ENCODE measurements at places on chromosomes 2 and 18. TPM values are rescaled to one million over a fixed set of nuclear protein-coding genes. Genes with fewer than 3 reads are reported as not detected.

DNA sequence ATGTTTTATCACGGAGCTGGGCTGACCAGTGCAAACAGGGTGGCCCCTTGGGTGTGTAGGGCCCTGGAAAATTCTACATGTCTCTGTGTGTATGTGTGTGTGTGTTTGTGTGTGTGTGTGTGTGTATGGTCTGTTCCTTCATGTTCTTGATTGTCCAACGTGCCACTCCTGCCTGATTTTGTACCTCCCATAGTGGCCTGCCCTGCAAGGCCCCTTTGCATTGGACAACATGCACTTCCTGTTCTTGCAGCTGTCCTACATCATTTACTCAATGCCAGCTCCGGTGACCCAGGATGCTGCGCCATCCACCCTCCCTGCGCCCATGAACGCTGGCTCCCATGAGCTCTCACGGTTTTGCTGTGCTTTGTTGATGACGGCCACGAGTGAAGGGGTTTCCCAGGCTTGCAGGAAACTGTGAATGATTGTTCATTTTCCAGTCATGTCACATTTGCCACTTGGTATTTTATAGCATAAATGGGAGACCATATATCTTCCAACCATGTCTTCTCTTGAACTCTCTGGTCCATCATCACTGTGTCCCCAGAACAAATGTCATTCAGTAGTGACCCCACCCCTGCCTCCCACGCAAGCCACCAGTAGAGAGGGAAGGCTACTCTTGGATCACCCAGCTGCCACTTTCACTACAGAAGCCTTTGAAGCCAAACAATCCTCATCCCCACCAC lies 69.7 kb upstream of the NCK2 start:
- no peak overlapping the region for H3K27ac ChIP-seq
- H3K4me1 ChIP-seq, result peaks cover 16% of the 10 kb centered on the region
- H3K27me3 ChIP-seq, result no peaks in the 10 kb centered on the region
- peak; percentile 18 for DNase-seq

DNA sequence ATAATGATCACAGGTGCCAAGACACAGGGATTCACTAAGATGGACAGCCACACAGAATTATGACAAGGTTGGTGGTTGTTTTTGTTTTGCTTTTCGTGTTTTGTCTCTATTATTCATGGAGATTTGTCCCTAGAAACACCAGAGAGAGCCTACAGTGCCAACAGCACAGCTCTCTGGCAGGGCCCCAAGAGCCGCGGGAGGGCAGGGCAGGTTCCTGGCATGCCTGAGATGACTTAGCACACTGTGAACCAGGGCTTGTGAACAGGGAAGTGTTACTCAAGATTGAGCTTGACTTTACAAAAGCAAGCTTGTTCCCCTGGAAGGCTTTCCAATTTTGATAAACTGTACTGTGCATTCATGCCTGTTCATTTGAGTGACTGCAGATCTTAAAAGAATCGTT lies 437.4 kb upstream of the SALL3 start:
- H3K4me3 ChIP-seq, result no peak overlapping the region
- DNase-seq, result no peak
- no peaks in the 10 kb centered on the region for H3K36me3 ChIP-seq

DNA sequence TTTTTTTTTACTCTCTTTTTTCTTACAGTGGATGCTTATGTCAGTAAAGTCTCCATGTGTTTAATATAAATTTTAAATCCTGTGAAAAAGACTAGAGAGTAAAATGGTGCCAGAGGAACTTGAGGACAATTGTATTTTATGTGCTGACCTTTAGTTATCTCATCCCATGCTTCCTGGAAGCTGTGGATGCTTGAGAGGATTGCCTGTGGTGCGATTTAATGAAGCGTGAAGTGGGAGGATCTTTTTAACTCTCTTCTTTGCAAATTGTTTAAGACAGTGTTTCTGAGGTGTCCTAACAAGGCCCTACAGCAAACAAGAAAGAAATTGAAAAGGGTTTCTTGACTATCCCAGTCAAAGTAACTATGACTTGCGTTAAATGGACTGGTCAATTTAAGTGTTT lies 84.2 kb downstream of the DTNA start:
- H3K27me3 ChIP-seq, result no peaks in the 10 kb centered on the region
- no peaks in the 10 kb centered on the region for H3K36me3 ChIP-seq
- H3K4me1 ChIP-seq, result no peaks in the 10 kb centered on the region
- no peak overlapping the region for H3K27ac ChIP-seq

DNA sequence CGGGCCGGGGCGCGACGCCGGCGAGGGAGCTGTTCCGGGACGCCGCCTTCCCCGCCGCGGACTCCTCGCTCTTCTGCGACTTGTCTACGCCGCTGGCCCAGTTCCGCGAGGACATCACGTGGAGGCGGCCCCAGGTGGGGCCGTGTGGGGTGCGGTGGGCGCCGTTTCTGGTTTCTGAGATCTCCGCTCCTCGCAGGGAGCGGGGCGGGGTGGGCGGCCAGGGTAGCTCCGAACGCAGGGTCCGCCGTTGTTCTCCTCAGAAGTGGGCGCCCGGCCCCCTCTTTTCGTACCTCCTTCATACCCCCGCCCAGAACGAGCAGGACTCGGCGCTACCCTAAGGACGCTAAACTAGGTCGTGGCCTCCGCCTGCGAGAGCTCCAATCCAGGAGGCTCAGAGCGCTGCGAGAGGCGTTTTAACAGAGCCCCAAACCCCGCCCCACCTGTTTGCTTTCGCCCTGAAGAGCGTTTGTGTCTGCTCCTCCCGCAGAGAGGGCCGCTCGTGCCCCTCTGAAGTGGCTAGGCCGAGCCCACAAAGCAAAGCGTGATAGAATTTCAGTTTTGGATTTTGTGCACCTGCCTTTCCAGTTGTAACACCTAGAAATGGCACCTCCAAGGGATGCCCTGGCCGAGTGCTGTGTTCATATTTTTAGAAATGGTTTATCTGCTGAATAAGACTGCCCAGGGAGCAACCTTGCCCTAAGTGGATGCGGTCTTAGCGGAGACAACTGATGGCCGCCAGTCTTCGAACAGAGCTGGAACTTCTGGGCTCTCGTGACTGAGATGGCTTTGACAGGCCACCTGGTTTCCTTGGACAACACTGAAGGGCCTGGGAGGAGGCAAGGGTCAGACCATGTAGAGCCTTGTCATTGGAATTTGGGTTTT lies 626 bp downstream of the CAPN10 start:
- peaks cover 25% of the 10 kb centered on the region for H3K36me3 ChIP-seq
- peak overlapping the region; percentile 80 for H3K27ac ChIP-seq
- peak; percentile 60 for DNase-seq

GRCh38 chr18:46152808-46153617 lies 48.8 kb downstream of the HAUS1 start:
- H3K27me3 ChIP-seq, result no peaks in the 10 kb centered on the region
- no peak overlapping the region for H3K4me3 ChIP-seq
- no peaks in the 10 kb centered on the region for H3K36me3 ChIP-seq
- no peak for DNase-seq

DNA sequence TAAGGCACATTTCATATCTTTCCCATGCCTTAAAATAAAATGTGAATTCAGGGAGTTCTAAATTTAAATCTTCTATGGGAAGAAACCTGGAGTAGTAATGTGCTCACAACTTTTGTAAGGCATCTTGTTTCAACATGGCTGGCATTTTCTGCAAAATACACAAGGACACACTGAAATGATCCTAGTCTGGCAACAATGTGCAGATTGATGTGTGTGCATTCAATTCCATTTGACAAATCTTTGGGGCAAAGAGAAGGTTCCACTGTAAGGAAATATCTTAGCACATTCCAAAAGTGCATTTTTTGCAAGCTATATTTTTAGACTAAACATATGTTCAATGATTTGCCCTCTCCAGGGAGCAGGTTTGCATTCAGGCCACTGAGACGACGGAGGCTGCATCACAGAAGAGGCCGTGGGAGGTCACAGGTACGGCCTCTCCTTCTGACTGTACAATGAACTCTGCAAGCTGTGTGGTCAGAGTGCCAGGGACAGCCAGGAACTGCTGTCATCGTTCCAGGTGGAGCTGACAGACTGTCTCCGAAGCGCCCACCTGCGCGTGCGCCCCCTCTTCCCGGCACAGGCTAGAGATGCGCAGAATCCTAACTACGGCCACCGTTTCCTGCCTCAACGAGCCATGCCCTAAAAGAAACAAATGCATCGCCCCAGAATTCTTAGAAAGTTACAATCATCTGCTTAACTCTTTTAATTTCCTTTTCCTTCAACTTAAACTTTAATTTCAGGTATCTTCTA lies 149.2 kb upstream of the POU3F3 start:
- H3K36me3 ChIP-seq, result no peaks in the 10 kb centered on the region
- H3K27me3 ChIP-seq, result no peaks in the 10 kb centered on the region

- H3K36me3 ChIP-seq, result no peaks in the 10 kb centered on the region
- no peak overlapping the region for H3K27ac ChIP-seq
- no peak overlapping the region for H3K4me3 ChIP-seq
- no peaks in the 10 kb centered on the region for H3K27me3 ChIP-seq
- DNase-seq, result no peak
- no peaks in the 10 kb centered on the region for H3K4me1 ChIP-seq
These were observed 192.2 kb upstream of the FBXO11 start for GRCh38 chr2:48098539-48098938.

DNA sequence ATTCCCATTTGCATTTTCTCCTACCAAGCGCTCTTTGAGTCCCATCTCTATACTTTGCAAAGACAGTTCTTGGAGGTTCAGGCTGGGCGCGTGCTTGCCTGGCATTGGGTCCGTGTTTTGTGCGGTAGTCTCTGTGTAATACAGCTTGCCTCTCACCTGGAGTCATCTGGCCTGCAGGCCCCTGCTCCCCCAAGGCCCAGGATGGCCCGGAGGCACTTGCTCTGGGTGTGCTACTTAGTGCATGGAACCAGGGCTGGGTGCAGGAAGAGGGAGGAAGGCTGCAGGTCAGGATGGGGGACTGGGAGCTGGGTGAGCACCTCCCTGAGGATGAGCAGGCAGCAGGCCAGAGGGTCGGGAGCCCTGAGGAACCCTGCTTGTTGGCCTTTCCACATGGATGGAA lies 220.9 kb downstream of the LDLRAD4 start:
- no peaks in the 10 kb centered on the region for H3K27me3 ChIP-seq
- H3K4me3 ChIP-seq, result no peak overlapping the region
- no peaks in the 10 kb centered on the region for H3K36me3 ChIP-seq

DNA sequence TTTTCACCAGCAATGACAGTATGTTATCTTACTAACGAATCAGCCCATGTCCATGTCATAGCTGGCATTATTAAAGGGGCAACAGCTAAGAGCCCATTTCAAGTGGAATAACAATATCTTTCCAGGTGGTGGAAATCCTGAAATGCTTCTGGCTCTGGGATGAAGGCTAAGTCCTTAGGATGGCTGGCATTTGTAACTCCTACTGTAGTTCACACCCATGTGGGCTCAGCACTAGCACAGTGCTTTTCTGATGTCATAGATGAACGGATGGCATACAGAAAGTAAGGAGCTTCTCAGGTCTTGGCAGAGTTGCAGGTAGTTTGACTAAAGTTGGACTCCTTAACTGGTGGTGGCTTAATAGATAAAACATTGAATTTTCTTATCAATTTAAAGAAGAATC lies 10.0 kb downstream of the TMEM200C start:
- no peak overlapping the region for H3K27ac ChIP-seq
- H3K36me3 ChIP-seq, result no peaks in the 10 kb centered on the region
- H3K4me1 ChIP-seq, result no peaks in the 10 kb centered on the region
- DNase-seq, result no peak
- no peaks in the 10 kb centered on the region for H3K27me3 ChIP-seq

DNA sequence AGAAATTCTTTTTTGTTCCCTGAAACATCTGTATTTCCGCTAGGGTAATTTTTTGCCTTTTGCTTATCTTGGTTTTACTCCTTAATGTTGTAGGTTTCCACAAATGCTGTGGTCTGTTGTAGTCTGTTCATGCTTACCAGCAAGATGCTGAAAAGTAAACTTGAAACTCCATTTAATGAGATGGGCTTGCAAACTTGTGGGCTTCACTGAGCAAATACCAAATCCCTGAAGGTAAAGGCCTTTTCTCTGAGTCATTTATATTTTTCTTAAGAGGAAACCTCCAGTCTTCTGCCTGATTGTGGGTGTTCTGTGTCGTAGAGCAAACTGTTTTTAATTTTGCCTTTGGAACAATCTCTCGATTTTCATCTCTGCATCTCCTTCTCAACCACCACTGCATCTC lies 9.3 kb downstream of the SP140 start:
- H3K4me3 ChIP-seq, result no peak overlapping the region
- H3K27ac ChIP-seq, result no peak overlapping the region

DNA sequence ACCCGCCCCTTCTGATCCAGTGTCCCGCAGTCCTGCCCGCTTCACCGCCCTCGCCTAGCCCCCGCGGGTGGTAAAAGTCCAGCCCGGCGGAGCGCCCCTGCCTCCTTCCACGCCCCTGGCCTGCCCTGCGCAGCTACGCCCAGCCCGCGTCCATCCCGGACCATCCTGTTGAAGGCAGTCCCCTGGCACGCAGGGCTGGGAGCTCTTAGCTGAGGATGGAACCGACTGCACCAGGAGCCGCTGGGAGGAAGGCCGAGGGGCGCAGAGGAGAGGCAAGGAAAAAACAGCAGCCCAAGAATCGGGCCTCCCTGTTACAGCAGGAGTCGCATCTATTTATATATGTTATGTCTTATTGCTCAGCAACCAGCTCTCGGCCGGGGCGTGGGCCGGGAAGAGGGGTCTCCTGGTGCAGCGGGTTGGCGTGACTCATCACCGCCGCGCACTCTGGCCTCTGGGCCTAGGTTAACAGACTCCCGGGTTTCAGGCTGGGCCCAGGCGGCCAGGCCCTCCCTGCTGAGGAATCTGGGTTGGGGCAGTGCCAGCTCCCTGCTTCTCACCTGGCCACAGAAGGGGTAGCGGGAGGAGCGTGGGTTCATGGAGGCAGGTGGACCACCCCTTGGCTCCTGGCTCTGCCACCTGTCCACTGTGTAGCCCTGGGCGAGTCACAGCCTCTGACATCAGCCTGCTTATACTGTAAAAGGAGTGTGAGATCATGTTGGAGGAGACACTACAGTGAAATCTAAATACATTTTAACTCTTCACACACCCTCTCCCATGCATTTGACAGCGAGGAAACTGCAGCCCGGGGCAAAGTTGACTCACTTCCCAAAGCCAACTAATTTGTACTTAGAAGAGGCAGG lies 13.4 kb upstream of the MAP3K2 start:
- no peak overlapping the region for H3K27ac ChIP-seq
- no peak overlapping the region for H3K4me3 ChIP-seq
- H3K36me3 ChIP-seq, result no peaks in the 10 kb centered on the region
- DNase-seq, result no peak
- H3K4me1 ChIP-seq, result peaks cover 3% of the 10 kb centered on the region

DNA sequence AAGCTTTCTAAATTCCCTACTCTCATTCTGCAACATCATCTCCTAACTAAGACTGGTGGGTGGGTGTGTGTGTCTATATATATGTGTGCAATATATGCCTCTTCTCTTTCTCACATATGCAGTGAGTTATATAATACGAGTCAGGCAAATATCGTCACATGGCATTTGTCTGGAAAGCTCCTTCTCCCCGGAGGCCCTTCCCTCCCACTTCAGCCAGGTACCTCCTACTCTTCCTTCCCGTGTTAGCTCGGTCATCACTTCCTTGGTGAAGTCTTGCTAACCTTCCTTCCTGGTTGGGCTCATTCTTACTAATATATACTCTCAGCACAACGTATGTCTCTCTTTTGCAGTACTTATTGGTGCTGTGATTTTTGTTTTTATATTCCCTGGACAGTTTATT lies 66.4 kb upstream of the NCK2 start:
- no peak overlapping the region for H3K27ac ChIP-seq
- H3K36me3 ChIP-seq, result no peaks in the 10 kb centered on the region
- DNase-seq, result no peak
- H3K4me1 ChIP-seq, result peaks cover 16% of the 10 kb centered on the region

The AFF3 gene
- 3.9 TPM for total RNA-seq

The ESPNL gene
- total RNA-seq, result 0.28 TPM

The GCG gene
- not detected for total RNA-seq

The HOXD10 gene
- not detected for total RNA-seq

The MC2R gene
- total RNA-seq, result not detected

The NEU4 gene
- total RNA-seq, result 0.14 TPM

The NPHP1 gene
- 0.64 TPM for total RNA-seq

The CRACDL gene
- total RNA-seq, result 1.1 TPM

The SERPINB12 gene
- not detected for total RNA-seq

Measured in CD4-positive, alpha-beta memory T cell (primary cell).